ENCODE measurements at places on chromosomes 1 and 21.
A peak's percentile ranks its signal among the peaks of the same experiment; 100 is the strongest.

DNA sequence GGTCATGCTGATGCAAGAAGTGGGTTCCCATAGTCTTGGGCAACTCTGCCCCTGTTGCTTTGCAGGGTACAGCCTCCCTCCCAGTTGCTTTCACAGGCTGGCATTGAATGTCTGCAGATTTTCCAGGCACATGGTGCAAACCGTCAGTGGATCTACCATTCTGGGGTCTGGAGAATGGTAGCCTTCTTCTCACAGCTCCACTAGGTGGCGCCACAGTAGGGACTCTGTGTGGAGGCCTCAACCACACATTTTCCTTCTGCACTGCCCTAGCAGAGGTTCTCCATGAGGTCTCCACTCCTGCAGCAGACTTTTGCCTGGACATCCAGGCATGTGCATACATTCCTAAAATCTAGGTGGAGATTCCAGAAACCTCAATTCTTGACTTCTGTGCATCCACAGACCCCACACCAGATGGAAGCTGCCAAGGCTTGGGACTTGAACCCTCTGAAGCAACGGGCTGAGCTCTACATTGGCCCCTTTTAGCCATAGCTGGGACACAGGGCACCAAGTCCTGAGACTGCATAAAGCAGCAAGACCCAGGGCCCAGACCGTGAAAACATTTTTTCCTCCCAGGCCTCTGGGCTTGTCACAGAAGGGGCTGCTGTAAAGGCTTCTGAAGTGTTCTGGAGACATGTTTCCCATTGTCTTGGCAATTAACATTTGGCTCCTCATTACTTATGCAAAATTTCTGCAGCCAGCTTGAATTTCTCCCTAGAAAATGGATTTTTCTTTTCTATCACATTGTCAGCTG is 466.2 kb upstream of the PBX1 start:
- DNase-seq, result no peak

- DNase-seq, result peak; percentile 4
Observed at GRCh38 chr1:169892927-169893644, 610 bp downstream of the SCYL3 start.

DNA sequence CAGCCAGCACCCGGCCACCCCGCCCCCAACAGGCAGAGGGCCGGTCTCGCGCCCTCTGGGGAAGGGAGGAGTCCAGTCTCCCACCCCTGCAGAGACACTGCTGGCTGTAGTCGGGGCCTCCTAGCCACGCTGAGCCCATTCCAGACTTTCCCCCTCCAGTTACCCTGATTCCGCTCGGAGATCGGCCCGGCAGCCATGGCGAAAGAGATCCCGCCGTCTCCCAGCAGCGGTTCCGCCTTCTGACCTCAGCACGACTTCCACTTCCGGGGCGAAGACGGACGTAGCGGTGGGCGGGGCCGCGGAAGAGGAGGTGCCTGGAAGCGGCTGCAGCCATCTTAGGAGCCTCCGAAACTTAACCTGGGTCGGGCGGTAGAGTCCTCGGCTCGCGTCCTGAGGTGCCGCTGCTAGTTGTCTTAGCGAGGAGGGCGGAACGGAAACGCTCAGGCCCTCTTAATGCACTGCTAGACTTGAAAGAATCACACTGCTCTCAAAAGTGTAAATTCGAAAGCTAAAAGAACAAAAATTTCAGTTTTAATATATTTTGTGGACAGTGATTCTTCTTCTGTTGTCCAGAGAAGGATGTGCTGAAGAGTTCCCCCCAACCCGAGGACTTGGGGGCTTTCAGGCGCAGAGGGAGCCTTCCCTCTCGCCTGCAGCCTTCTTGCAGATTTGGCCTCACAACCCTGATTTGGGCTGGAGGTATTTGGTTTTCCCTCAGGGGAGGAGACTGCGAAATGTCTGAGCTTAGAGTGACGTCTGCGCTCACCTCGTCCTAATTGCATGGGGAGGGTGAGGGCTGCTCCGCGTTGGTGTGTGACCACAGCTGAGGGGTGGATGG is at the start of gene SF3B4:
SF3B4 (minus strand) TSS at position 241 of the 838 bp plus-strand sequence; CDS start at position 197, 44 bp downstream.
- peak; percentile 96 for DNase-seq

GRCh38 chr1:179146911-179147310 is 65.0 kb downstream of the TOR3A start:
- no peak for DNase-seq

GRCh38 chr1:31576201-31576669 is at the start of gene TINAGL1:
Gene TINAGL1, plus strand, starts transcription at chr1:31576515. Its CDS starts 634 bp downstream, at chr1:31577149.
- peak; percentile 93 for DNase-seq

GRCh38 chr1:156586892-156587477 is 4.6 kb upstream of the NAXE start:
- DNase-seq, result no peak

GRCh38 chr1:201371792-201372191 is 5.7 kb downstream of the TNNT2 start:
- no peak for DNase-seq

- no peak for DNase-seq
Observed at GRCh38 chr1:245356891-245357585, 202.3 kb downstream of the KIF26B start.

DNA sequence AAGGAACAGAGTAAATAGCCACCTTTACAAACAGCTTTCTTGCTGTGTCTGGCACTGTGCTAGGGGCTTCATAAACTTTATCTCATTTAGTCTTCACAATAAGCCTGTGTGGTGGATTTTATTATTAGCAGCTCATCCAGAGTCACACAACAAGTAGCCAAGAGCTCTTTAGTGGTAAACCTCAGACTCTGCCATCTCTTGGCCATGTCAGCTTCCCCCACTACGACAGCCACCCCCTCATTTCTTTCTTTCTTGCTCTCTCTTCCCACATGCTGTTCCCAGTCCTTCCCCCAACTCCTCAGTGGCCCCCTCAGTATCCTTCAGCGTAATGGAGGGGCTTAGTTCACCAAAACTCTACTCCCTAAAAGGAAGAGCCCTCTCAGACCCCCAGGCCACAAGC is 1.2 kb upstream of the ZNF683 start:
- no peak for DNase-seq

- DNase-seq, result no peak
Observed at GRCh38 chr1:84497631-84498275, 8.4 kb upstream of the SPATA1 start.

DNA sequence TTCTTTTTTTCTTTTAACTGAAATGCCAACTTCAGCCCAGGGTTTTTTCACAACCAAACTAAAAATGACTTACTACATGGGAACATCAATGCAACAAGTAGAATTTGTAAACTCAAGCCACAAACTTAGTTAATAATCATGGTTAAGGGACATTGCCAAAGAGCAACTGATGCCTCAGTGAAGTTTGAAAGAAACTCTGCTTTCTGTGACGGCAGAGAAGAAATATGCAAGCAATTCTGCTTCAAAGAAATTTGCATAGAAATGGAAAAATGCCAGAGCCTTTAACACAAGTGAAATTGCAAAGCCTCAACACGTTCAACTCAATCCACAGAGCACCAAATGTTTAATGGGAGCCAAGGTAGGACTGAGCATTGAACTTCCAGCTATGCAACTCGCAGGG is 5.0 kb upstream of the CHD5 start:
- DNase-seq, result no peak

DNA sequence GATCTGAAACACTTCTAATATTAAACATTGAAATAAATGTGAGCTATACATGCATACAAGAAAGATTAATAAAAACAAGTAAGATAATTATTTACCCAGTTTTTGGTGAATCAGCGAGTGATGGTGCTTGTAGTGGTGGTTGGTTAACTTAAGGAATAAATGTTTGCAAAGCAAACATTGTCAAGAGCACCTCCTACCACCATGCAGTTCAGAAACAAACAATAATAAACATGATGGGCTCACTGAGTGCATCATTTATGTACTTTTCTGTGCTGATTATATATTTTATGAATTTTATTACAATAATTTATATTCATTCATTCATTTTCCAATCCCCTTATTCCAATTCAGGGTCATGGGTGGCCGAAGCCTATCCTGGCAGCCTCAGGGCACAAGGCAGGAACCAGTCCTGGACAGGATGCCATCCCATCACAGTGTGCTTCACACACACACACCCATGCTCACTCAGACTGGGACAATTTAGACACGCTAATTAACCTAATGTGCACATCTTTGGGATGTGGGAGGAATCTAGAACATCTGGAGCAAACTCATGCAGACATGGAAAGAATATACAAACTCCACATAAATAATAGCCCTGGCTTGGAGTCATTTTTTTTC is 57.8 kb downstream of the ZMYM4 start:
- no peak for DNase-seq

DNA sequence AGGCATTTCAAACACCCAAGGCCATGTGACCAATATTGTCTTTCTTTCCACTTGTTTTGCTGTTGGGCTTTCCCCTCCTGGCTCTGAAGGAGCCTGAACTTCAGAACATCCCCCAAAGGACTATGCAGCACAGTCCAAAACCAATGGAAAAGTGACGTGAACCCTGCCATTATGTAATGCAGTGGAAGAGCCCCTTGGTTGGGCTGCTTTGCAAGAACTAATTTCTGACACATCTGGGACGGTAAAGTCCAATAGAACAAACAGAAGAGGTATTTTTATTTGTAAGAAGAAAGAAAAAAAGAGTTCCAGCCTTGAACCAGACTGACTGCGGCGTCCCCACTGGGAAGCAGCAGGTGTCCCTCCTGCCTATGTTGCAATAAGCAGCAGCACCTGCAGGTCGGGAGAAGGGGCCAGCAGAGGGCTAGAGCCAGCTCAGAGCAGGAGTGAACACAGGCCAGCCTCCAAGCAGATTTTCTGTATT is 116.7 kb downstream of the CDC7 start:
- no peak for DNase-seq

- no peak for DNase-seq
Observed at GRCh38 chr1:69914976-69915765, 290.2 kb downstream of the LRRC40 start.

GRCh38 chr1:228935855-228936727 is 200.8 kb downstream of the RHOU start:
- peak; percentile 36 for DNase-seq

- DNase-seq, result no peak
Observed at GRCh38 chr1:61659061-61659460, 65.9 kb downstream of the TM2D1 start.

DNA sequence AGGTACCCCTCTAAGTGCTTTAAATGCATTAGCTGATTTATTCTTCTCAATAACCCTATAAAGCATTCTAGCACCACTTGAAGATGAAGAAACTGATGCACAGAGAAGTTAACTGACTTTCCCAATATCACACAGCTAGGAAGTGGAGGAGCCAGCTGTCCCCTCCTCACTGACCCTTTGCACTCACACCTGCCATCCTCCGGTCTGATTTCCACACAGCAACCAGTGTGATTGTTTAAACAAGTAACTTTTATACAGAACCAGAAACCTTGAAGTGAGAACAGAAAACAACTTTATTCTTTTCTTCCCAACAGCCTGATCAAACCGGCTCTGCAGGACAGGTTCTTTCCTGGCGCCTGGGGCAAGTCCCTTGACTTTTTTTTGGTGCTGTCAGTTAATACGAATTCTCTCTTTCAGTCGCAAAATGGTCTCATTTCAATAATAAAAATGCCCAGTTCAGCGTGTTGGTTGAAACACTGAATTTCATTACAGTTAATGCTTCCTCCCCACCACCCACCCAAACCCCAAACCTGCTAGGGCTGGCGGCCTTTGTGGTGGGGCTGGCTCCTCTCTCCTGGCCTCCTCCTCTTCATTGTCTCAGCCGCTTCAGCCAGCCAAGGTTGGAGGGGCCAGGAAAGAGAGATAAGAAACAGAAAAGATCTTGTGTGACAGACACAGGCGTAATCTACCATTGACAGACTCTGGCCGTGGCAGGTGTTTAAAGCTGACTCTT is 26.4 kb upstream of the EEIG2 start:
- DNase-seq, result no peak

DNA sequence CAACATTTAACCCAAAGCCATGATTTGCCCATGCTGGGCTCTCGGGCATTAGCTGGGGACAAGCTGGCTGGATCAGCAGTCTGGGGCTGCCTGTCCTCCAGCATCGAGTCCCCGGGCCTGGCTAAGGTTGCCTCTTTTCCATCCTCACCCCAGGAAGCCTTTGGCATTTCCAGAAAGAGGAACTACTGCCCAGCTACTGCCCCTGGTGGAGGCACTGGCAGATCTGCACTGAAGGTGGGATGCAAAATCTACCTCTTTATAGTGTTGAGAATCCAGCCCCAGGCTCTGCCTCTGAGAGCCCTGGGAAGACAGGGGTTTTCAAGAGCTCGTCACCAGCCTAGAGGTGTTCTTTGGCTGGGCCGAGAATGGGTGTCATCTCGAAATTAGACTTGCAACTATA is 635.9 kb downstream of the MATN1 start:
- no peak for DNase-seq

DNA sequence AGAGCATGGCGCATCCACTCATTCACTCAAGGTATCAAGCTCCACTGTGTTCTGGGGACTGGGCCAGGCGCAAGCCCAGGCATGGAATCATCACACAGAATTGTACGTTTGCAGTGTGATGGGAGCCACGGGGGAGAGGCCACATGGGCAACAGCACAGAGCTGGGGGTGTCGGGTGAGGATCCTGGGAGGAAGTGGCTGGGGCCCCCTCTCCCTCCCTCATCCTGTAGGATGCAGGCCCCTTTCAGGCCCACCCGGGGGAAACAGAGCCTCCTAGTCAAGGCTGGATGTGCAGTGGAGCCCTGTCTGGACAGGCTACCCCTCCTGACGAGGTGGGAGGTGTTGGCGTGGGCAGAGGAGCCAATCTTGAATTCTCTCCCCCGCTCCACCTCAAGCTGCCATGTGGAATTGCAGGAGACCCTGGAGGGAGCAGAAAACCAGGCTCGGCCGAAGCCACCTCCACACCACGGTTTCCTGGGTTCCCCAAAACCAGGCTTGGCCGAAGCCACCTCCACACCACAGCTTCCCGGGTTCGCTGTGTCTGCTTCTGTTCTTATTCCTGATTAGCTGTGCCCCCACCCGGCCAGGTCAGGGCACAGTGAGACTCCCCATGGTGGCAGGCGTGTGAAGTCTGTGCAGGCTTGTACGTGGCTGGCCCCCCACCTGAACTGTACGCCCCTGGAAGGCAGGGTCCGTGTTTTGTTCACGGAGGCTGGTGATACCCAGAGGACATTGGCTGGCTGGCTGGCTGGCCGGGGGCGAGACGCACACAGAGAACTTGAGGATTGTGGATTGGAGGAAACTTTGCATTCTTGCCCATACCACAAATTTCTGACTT is 4.2 kb upstream of the C1orf174 start:
- no peak for DNase-seq
